ENCODE measurements at places on chromosomes 2 and 18.

- no peak for ATAC-seq
These were observed 158.7 kb upstream of the ZC3H15 start for GRCh38 chr2:186327251-186327868.

- no peak for ATAC-seq
These were observed 50.4 kb downstream of the EML6 start for GRCh38 chr2:54773838-54774237.

- no peak for ATAC-seq
These were observed 2156.0 kb upstream of the PIK3C3 start for GRCh38 chr18:39799006-39799405.

DNA sequence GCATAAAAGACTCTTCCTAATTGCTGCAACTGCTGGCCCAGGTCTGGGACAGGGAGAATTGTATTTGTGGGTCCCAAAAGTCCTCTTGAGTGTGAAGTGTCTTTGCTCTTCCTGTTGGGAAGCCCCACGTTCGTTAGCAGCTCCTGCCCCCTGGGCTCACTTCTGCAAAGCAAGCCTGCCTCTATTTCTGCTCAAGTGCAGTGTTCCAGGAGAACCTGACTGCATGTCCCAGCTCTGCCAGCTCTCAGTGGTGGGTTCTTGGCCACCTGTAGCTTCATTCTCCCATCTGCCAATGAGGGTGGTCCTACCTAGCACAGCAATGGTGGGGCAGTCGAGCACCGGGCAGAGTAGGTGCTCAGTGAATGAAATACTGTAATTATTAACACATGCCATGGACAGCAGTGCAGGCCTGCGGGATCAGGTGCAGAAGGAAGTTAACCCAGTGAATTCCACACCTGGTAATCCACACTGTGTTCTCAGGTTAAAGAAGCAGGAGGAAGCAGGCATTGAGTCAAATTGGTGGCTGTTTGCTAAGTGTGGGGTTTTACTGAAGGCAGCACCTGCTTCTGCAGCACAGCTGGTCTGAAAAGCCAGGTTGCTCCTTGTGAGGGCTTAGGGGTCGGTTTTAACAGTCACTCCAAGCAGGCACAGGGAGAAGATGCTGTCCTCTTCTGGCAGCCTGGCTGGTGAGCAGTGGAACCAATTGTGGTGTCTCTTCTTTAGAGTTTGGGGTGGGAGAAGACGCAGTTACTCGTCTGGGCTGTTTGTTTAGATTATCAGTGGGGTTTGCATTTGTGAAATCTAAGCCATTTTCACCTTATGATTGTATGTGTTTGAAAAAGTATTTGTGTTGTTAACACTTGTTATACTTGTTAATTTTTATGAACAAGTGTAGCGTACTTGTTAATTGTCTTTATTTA is 54.3 kb downstream of the DGKD start:
- no peak for ATAC-seq

- peak; percentile 31 for ATAC-seq
These were observed 14.9 kb upstream of the ITM2C start for GRCh38 chr2:230849633-230850357.

DNA sequence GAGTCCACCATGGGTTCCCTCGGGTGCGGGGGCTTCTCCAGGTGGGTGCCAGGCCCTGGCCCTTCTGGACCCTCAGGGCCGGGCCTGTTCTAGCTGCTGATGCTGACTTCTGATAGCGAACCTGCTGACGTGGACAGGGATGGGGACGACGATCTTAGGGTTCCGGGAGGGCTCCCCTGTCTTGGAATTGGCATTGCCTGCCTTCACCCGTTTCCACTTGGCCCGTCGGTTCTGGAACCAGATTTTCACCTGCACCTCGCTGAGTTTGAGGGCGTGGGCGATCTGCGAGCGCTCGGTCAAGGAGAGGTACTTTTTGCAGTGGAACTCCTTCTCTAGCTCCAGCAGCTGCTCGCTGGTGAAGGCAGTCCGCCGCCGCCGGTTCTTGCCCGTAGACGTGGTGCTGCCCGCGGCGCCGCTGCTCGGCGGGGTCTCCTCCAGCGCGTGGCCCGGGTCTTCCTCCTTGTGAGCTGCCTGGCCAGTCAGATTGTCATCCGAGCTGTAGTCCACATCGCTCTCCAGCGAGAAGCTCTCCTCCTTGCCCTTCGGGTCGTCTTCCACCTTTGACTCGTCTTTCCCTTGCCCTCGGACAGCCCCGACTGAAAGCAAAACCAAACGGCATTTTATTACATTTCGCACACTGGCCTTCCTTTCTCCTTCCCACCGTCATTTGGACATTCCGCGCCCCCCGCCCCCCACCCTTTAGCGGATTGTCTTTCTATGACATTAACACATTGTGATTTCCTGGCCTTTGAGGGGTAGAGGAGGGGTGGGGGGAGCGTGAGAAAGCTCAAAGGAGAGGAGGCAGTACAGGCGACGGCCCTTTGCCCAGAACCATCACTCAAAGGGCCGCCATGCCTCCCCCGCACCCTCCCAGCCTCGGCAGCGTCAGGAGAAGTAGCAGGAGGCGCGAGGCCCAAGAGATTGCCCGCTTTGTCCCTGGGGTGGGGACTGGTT is 2.1 kb downstream of the GBX2 start:
- no peak for ATAC-seq

GRCh38 chr2:120763508-120763907 is 27.8 kb downstream of the GLI2 start:
- ATAC-seq, result no peak

DNA sequence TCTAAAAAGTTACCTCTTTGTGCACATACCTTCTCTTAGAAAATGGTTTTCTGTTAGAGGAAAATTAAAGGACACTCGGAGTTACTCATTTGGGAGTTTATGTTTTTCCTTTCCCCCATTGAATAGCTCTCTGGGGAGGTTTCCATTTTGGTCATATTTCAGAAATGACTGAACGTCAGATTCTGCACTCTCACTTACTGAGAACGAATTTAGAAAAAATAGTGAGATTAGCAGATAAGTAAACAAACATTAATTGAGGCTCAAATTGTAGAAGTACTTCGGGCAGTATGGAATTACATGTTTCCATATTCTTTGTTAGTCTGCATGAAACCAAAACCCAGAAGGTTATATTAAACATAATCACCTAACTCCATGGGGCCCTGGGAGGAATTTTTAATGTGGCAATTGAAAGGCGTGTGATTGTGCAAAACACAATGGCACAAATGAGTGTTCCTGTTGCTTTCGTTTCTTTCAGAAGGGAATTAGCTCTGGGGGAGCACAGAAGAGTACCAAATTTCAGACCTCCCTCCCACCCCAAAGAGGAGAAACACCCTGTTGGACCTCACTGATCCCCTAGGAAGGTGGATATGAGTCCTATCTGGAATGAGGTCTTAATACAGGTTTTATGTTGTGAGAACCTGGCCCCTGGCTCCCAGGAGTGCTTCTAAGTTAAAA is 212.3 kb downstream of the BCL2 start:
- ATAC-seq, result no peak

GRCh38 chr2:214382229-214382628 is 28.6 kb upstream of the VWC2L start:
- no peak for ATAC-seq

GRCh38 chr2:30655660-30656059 is 151.6 kb downstream of the CAPN13 start:
- no peak for ATAC-seq

GRCh38 chr2:240795916-240796510 is 24.0 kb downstream of the KIF1A start:
- no peak for ATAC-seq

- no peak for ATAC-seq
These were observed 15.9 kb upstream of the GREB1 start for GRCh38 chr2:11517906-11518305.

GRCh38 chr2:794554-795241 is 117.5 kb upstream of the TMEM18 start:
- no peak for ATAC-seq

DNA sequence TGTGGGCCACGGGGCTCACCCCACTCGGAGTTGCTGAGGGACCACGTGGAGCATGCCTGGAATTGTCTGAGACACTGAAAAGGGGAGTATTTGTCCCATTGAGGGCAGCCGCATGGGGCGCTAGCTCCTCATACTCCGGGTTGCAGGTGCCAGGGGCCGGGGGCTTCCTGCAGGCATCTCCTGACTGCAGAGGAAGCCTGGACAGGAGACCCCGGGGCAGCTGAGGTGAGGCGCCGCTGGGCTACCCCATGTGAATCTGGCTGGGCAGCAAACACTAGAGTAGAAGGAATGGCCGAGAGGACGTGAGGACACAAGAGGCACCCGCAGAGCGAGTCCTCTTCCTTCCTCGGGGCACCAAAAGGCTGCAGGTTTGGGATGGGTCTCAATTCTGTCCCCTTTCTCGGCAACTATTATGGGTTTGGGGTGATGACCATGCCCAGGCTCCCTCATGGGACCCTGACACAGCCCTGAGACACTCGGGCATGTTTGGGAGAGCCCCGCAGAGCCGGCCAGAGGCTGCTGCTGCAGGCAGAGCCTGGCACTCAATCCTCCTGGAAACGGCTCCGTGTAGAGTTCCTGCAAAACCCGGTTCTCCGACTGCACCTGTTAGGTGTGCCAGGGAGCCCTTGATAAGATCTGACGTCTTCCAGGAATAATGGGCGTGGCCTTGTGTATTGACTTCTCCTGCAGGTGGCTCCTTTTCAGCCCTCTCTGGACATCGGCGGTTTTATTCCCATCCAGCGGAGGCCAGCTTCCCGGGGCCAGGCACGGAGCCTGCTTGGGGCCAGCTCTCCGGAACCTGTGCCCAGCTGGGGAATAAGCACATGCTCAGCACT is 77.0 kb downstream of the CTIF start:
- ATAC-seq, result no peak

GRCh38 chr18:76757925-76758324 is 64.4 kb upstream of the ZNF236 start:
- ATAC-seq, result peak; percentile 27

DNA sequence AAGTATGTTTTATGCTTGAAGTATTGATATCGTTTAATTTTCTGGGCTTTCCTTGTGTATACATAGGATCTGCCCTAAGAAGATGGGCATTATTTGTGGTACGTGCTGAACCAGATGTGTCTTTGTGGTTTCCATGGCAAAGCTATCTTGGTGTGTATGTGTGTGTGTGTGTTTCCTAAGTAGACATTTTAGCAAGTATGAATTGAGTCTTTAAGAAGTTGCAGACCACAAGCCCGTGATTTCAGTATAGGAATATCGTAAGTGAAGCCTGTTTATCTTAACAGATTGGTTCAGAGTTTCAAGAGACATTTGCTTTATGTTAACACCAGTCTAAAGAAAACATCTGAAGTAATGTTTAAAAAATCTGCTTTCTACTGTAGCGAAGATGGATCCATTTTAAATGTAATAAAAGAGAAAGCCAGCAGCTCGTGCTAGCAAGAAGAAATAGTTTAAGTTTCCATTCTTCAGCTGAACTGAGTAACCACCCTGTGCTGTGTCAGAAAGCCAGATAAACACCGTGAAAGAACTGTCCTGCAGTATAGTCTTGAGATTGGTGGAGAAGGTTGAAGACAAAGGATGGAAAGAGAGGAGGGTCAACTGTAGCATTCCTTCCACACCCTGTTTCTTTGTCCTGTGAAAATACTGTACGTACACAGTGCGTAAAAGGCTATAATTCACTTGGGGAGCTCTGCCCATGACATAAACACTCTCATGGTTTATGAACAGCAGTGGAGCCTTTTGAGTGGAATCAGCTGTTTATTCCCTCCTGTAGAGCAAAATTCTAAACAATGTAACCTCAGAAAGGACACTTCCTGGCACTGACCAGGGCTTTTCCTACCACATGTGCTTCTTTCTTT is 91.9 kb upstream of the FOSL2 start:
- ATAC-seq, result peak; percentile 89

DNA sequence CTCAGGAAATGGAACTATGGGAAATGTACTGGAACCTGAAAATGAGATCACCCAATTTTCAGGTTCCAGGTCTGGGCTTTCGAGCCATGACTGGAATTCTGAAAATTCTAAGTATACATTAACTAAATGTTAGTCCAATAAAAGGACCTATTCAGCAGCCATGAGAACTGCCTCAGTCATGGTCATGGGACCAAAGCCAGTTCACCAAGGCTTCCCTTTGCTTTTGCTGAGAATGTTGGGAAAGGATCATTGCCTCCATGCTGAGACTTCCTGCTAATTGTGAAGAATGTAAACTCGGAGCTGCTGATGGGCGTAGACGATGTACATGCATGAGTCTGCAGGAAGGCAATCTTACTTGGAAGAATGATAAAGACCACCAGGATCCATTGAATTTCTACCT is 624.4 kb upstream of the SOX11 start:
- no peak for ATAC-seq

DNA sequence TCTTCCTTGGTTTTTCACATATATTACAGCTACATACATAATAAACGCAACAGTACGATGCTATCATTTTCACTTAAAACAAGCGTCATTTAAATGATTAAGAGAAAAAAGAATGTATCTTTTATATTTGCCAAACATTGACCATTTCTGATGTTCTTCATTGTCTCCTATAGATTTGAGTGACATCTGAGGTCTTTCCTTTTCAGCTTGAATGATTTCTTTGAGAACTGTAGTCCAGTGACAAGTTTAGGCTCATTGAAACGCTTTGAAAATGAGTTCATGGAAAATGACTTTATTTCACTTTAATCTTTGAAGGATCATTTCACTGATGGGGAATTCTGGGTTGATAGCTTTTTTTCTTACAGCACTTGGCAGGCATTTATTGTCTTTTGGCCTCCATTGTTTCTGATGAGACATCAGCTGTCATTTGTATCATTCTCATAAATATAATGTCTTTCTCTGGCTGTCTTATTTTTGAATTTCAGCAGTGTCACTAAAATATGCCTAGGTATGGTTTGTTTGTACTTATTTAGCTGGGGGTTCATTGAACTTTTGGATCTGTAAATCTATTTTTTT is 10.9 kb downstream of the TGIF1 start:
- ATAC-seq, result no peak

DNA sequence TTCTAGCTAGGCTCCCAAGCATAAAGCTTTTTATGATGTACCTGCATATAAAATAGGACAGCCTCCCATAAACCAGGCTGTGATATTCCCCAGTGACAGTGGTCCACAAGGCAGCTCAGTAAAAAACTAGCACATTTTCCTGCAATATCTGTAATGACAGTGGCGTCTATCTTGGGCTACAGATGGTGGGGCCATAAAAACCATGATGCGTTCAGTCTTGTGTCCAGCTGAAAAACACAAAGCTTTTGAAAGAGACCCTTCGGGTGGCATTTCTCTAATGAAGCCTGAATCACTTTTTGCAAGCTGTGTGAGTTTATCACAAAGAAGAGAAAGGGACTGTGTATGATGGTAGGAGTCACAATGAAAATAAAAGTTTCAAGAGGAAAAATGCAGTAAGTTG is 183.5 kb downstream of the DSC3 start:
- no peak for ATAC-seq

GRCh38 chr2:15300624-15301573 is 260.2 kb downstream of the NBAS start:
- ATAC-seq, result no peak

All from gastroesophageal sphincter (tissue), 4 donors.